Skin of body (tissue), 3 donors: ENCODE measurements at places on chromosomes 6 and 20. TPM values are rescaled to one million over a fixed set of nuclear protein-coding genes. Genes with fewer than 3 reads are reported as not detected.

The IFNGR1 gene
- total RNA-seq = 112 TPM

The PSMG4 gene
- 11.9 TPM for total RNA-seq

The SLC17A3 gene
- not detected for total RNA-seq

The MAP1LC3A gene
- total RNA-seq = 18.1 TPM

The CYP21A2 gene
- not detected for total RNA-seq

The PSORS1C1 gene
- 5.9 TPM for total RNA-seq

The FOXS1 gene
- total RNA-seq = 1.4 TPM

The DNAH8 gene
- total RNA-seq = 0.89 TPM

The CCN5 gene
- total RNA-seq = 0.20 TPM

The TRIM31 gene
- not detected for total RNA-seq

The HSPA12B gene
- total RNA-seq = 14.0 TPM

The LSM14B gene
- total RNA-seq = 32.7 TPM

The PRDM1 gene
- total RNA-seq = 15.1 TPM

The ABHD16A gene
- total RNA-seq = 36.0 TPM

The RIN2 gene
- 34.8 TPM for total RNA-seq

The WFDC12 gene
- 1.1 TPM for total RNA-seq

The NOX3 gene
- total RNA-seq = not detected
